Daoy (cell line): ENCODE measurements at places on chromosomes 7 and 10. TPM values are rescaled to one million over a fixed set of nuclear protein-coding genes. Genes with fewer than 3 reads are reported as not detected.
A peak's percentile ranks its signal among the peaks of the same experiment; 100 is the strongest.

DNA sequence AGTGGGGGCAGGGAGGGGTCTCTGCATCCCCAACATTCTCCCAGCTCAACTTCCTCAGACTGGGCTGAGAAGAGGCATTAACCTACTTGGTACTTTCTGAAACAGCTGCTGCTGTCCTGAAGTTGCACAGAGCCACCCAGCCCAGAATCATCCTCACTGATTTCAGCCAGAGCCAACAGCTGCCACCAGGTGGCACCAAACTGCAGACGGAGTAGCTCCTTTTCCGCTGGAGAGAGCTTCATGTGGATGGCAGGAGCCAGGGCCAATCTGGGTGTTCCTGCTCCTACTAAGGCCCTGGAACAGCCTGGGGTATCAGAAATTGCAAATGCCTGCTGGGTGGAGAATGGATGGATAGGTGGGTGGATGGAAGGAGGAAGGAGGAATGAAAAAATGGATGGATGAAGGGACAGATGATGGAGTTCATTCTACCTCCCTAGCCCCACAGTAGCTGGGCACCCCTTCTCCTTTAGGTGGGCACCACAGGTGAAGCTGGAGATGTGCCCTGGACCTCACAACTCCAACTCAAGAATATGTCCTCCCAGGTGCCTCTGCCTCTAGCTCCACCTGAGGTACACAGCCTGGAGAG is 11.8 kb upstream of the DRGX start:
- DNase-seq = peak; percentile 38

DNA sequence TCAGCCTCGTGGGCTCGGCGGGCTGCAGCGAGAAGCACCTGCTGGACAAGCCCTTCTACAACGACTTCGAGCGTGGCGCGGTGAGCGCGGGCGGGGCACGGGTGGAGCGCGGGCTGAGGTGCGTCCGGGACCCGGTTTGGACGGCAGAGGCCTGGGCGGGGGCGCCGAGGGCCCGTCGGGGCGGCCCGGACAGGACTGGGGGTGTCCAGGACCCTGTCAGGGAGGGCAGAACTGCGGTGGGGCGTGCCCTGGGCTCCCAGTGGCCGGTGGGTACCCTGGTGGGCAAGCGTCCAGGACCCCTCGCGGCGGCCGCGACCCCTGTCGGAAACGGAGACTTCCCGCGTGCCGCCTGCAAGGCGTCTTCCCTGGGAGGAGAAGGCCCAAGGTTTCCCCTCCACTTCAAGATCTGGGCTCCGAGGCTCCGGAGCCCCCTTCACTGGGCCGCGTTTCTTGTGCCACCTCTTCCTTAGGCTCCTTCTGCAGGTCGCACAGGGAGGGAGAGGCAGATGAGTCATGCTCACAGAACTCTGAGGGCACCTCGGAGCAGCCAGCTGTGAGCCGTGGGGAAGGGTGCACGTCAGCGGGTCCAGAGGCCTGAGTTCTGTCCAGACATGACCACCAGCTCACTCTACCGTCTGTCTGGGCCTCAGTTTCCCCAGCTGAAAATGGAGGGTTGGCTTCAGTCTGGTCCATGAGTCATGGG is 485 bp downstream of the ALOX5 start:
- DNase-seq = peak; percentile 49

DNA sequence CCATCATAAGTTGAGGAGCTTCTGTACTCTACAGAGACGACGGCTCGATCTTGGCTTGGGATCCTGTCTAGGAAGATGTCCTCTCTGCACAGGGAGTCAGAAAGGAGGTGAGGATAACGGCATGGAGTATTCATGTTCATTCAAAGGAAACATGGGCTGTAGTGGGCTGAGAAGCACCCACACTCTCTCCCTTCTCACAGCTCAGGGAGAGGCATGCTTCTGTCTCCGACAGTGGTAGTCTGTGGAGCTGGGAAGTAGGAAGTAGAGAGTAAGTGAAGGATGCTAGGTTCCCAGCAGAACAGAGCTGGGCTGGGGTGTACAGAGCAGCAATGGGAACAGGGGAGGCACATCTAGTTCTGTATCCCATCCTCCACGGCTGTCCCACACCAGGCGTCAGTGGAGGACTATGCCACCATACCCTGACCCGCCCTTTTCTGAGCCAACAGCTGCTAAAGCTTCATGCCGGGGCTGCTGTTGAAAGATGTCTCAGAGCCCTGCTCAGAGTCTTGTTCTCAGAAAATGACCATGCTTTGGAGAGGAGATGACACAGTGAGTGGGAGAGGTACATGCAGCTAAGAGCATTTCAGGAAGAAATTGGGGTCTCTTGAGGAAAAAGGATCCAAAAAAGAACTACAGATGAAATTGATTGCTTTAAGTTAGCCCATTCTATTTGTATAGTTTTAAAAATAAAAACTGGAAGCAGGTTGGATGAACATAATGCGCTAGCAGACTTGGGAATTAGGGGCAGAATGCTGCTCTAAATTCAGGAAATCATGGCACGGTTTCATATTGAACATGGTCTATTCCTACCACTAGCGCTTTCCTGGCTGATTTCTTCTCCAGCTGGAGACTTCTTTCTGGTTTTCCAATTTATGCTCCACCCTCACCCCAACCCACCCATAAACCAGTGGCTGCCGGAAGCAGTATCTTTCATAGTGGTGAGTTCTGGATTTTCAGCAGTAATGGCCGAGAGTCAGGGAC is 138.6 kb downstream of the CHN2 start:
- DNase-seq = no peak

- peak; percentile 38 for DNase-seq
These were observed 1144.1 kb downstream of the GATA3 start for GRCh38 chr10:9198611-9199010.

- no peak for DNase-seq
These were observed 40.5 kb upstream of the PPIF start for GRCh38 chr10:79306644-79307220.

GRCh38 chr7:111083413-111083812 is 7.5 kb upstream of the LRRN3 start:
- DNase-seq = peak; percentile 88

- DNase-seq = no peak
These were observed 33.2 kb downstream of the SEMA3A start for GRCh38 chr7:84161398-84161797.

GRCh38 chr7:32892521-32893206 is 1.1 kb upstream of the KBTBD2 start:
- peak; percentile 75 for DNase-seq

GRCh38 chr7:48132792-48133191 is 38.5 kb upstream of the ABCA13 start:
- DNase-seq = no peak

DNA sequence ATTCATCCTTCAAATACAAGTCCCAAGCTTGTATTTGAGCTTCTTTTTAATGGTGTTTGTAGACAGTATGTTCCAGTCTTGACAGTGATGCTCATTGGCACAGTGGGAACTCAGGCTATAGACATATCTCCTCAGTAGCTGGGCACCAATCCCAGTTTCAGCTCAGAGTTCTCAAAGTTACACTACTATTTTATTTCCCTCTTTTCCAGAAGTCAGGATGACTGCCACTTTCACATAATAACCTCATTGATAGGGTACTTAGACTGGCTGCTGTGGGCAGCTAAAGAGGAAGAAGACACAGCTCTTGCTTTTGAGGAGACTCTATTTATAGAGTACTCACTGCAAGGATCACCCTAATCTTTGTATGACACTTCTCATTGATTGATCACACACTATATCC is 2.4 kb downstream of the GBF1 start:
- no peak for DNase-seq

DNA sequence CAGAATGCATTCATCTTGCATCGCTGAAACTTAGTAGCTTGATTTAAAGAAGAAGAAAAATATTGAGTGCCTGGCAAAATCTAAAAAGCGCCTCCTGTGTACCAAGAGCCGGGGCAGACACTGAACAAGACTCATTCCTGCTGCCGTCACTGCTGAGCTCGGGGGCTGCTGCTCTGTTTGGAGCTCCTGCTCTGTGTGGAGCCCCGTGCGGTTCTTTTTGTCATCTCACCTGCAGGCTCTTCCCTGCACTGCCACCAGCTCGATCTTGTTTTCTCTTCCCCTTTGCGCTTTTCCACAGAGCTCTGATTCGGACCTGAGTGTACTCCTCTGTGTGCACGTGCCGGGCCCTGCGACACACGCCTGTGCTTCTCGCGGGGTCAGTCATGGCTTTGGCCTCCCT is 462.1 kb upstream of the DPP6 start:
- peak; percentile 55 for DNase-seq

- DNase-seq = no peak
These were observed 3.1 kb downstream of the INA start for GRCh38 chr10:103280031-103280430.

- DNase-seq = no peak
These were observed 22.5 kb downstream of the CUZD1 start for GRCh38 chr10:122822973-122823690.

DNA sequence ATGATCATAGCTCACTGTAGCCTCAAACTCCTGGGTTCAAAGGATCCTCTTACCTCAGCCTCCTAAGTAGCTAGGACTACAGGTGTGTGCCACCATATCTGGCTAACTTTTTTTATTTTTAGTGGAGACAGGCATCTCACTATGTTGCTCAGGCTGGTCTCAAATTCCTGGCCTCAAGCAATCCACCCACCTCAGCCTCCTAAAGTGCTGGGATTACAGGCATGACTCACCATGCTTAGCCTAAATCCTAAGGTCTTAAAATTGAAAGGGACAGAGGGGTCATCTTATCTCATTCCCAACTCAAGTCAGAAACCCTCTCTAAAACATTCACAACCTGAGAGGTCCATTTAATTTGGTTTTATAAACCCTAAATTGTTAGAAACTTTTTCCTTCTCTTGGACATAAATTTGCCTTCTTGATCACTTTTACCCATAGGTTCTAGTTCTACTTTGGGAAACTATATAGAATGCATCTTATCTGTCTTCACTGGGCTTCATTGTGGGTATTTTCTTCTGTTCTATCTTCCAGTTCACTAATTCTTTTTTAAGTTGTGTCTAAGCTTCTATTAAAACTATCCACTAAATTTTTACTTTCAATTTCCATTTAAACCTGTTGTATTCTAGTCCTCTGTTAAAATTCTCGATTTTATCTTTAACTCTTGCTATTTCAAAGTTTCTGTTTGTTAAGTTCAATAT is 183.4 kb upstream of the KAT6B start:
- DNase-seq = no peak

- peak; percentile 9 for DNase-seq
These were observed 32.4 kb downstream of the CCSER2 start for GRCh38 chr10:84360637-84361365.

GRCh38 chr7:64656489-64656888 is 9.4 kb upstream of the ZNF107 start:
- DNase-seq = no peak

GRCh38 chr10:3054183-3054850 is 13.0 kb upstream of the PFKP start:
- no peak for DNase-seq

GRCh38 chr7:127107601-127108007 is 145.1 kb downstream of the GRM8 start:
- peak; percentile 37 for DNase-seq

GRCh38 chr7:50455658-50456057 is 5.5 kb upstream of the FIGNL1 start:
- no peak for DNase-seq

DNA sequence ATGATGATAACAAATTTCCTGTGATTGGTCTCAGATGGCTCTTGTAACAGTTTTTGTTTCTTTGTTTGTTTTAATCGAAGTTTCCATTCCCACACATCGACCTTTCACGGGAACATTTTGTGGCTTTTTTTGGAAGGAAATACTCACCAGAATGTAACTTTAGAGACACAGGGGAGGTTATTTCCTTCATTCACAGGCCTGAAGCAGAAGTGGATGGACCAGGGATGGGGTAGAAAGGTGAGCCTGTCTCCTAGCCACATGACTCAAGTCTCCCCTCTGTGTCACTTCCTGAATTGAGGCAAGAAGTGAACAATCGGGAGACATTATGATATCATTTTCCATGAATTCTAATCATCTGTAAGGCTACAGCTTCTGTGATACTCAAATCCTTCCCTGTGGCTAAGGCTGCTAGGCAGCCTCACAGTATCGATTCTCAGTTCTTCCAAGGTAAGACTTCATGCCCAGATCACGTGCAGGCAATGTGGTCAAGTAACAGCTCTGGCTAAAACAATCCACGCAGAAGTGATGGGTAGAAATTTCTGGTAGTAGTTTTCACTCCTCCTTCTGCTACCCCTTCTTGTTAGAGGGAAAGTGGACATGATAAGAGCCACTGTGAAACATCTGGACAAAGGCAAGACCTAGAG is 203.9 kb upstream of the NEBL start:
- DNase-seq = peak; percentile 49

GRCh38 chr10:114837690-114838089 is 16.1 kb downstream of the FHIP2A start:
- DNase-seq = no peak

DNA sequence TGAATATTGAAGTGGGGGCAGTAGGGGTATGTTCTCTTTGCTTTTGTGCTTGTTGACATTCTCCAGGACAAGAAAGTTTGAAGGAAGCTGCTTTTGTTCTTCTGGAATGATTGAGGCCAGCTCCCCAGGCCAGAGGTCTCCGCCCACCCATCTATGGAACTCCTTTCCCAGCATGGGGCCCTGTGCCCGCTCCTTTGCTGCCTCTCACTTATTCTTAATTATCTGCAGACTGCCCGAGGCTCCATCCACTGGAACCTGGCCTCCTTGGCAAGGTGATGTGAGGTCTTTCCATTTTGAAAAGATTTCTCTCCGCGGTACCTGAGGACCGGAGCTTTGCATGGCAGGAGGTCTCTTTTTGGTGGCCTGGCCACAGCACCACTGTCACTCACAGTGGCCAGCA is 39.3 kb upstream of the MKI67 start:
- DNase-seq = no peak

- DNase-seq = peak; percentile 73
These were observed 199.5 kb downstream of the SKAP2 start for GRCh38 chr7:26664735-26665416.

GRCh38 chr7:66778201-66778600 is 37.7 kb downstream of the RABGEF1 start:
- no peak for DNase-seq

GRCh38 chr10:47294057-47294456 is 5.9 kb upstream of the GDF10 start:
- no peak for DNase-seq

DNA sequence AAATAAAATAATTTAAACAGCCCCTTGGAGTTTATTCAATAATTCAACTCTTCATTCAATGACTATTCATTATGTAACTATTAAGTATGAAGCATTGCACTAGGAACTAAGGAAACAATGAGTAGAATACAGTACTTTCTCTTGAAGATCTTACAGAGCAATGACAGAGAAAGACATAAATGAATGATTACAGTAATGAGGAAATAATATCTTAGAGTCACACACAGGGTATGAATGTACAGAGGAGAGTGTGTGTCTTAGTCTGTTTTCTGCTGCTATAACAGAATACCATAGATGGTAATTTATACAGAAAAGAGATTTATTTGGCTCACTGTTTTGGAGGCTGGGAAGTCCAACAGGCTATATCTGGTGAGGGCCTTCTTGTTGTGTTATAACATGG is 120.5 kb upstream of the NRBF2 start:
- no peak for DNase-seq

- no peak for DNase-seq
These were observed 22.8 kb downstream of the HEPACAM2 start for GRCh38 chr7:93203496-93203895.

The SPDYE16 gene
- under 0.01 TPM in 1 of 2 replicates, not detected in the other for total RNA-seq

The KLF14 gene
- total RNA-seq = 0.06 and 0.86 TPM in 2 replicates

The RGS10 gene
- 22.1 and 22.8 TPM in 2 replicates for total RNA-seq

The SLC29A4 gene
- 0.36 and 1.4 TPM in 2 replicates for total RNA-seq

The LOXL4 gene
- 0.97 and 1.3 TPM in 2 replicates for total RNA-seq

The CHAT gene
- total RNA-seq = not detected in 2 replicates

The IFIT1 gene
- 13.7 and 17.3 TPM in 2 replicates for total RNA-seq

The SPDYE6 gene
- not detected in 2 replicates for total RNA-seq
